Cardiac muscle cell (in vitro differentiated cells and primary cell): ENCODE measurements at places on chromosomes 13 and 19. TPM values are rescaled to one million over a fixed set of nuclear protein-coding genes. Genes with fewer than 3 reads are reported as not detected.

SYCN gene
- total RNA-seq = not detected in 2 replicates

C19orf67 gene
- 3.6 and 14.2 TPM in 2 replicates for total RNA-seq

FAM216B gene
- not detected in 2 replicates for total RNA-seq

NMRK2 gene
- 32.9 and 46.5 TPM in 2 replicates for total RNA-seq

PINLYP gene
- total RNA-seq = 9.2 and 12.1 TPM in 2 replicates

LRCH1 gene
- 7.5 and 14.6 TPM in 2 replicates for total RNA-seq
